Chondrocyte (in vitro differentiated cells): ENCODE measurements at places on chromosomes 1 and 21.
A peak's percentile ranks its signal among the peaks of the same experiment; 100 is the strongest.

DNA sequence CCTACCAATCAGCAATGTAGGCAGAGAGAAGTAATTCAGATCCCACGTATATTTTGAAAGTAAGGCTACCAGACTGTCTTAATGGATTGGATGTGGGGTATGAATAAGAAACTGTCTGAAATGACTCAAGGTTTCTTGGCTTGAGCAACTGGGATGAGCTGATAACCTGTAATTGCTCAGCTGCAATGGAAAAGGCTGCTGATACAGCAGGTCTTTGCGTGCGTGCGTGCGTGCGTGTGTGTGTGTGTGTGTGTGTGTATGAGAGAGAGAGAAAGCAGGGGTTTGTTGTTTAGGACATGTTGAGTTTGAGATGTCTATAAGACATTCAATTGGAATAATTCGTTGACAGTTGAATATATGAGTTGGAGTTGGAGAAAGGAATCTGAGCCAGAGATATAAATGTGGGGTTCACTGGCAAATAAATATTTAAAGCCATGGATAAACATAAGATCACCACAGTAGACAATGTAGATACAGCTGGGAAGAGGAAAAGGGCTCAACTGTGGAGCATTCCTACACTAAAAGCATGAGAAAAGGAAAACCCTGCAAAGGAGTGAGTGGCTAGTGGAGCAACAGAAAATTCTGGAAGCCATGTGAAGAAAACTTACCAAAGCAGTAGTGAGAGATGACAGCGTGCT lies 72.9 kb downstream of the UCHL5 start:
- H3K4me3 ChIP-seq: no peak overlapping the region
- H3K36me3 ChIP-seq: peaks cover 3% of the 10 kb centered on the region
- no peaks in the 10 kb centered on the region for H3K27me3 ChIP-seq
- no peak for DNase-seq
- H3K4me1 ChIP-seq: no peaks in the 10 kb centered on the region

DNA sequence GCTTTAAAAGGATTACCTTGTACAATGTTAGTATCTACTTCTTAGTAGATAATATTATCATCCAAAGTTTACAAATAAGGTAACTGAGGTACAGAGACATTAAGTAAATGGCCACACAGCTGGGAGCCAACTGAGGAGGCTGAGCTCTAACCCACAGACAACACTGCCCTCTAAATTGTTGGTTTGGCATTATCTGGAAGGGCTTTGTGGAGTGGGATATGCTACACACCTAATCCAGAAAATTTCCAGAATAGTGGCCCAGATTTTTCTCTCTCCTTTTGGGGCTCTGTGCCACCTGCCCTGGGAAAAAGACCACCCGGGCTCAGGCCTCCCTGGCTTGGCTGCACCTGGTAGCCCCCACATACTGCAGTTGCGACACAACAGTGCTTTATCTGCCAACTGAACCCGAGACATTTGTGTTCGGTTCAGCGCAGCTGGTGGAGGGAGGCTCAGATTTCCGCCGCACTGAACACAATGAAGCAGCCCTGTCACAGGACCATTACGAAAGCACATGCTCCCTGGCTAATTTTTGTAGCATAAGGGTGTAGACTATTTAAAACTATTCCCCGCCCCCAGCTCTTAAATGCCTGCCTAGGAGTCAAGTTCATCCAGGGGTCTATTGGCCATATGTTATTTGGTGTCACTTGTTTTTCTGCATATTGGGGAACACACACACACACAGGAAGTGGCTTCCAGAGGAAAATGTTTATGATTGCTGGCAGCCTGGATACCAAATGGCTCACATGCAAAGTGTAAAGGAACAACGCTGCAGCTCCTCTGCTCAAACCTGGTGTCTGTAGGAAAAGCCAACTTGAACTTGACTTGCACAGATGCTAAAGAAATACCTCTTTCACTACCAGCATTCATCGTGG lies 92.3 kb upstream of the ESRRG start:
- H3K36me3 ChIP-seq: no peaks in the 10 kb centered on the region
- peaks cover 15% of the 10 kb centered on the region for H3K27me3 ChIP-seq
- no peak for DNase-seq
- no peak overlapping the region for H3K27ac ChIP-seq
- no peaks in the 10 kb centered on the region for H3K4me1 ChIP-seq

DNA sequence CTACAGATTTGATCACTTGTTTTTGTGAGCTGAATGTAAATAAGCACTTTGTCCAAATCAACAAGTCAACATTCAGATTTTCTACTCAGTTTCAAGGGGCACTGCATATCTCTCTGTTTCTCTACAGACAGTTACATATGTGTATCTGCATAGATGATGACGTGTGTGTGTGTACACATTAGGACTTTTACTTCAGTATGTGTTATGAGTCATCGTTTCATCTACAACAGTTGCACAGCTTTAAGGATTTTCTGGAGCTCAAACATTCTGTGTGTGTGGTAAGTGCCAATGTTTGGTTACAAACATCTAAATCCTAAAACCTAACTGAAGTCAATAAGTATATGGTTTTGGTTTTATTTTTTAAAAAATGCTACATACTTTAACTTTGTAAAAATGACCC lies 494.5 kb upstream of the PBX1 start:
- no peak overlapping the region for H3K27ac ChIP-seq
- H3K4me3 ChIP-seq: no peak overlapping the region

- no peaks in the 10 kb centered on the region for H3K36me3 ChIP-seq
- no peak overlapping the region for H3K4me3 ChIP-seq
- no peak for DNase-seq
- no peaks in the 10 kb centered on the region for H3K4me1 ChIP-seq
- H3K27ac ChIP-seq: no peak overlapping the region
These were observed 53.2 kb upstream of the RAB4A start for GRCh38 chr1:229217716-229218115.

DNA sequence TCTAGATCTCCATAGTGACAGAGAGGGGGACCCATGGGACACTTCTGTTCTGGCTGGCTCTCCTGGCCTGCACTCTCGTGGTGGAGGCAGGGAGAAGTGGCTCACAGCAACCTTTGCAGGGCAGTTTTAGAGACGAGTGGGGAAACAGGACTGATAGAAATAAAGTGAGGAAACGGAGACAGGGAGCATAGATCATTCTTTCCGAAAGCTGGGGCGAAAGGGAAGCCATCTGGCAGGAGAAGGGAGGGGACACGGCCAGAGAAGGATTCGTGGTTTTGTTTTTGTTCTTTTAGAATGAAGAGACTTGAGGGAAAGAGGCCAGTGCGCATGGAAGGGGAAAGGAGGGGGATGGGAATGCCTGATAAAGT lies 3.5 kb downstream of the TIE1 start:
- H3K27me3 ChIP-seq: peaks cover 3% of the 10 kb centered on the region
- H3K27ac ChIP-seq: no peak overlapping the region
- no peak overlapping the region for H3K4me3 ChIP-seq
- no peaks in the 10 kb centered on the region for H3K4me1 ChIP-seq
- DNase-seq: peak; percentile 18

DNA sequence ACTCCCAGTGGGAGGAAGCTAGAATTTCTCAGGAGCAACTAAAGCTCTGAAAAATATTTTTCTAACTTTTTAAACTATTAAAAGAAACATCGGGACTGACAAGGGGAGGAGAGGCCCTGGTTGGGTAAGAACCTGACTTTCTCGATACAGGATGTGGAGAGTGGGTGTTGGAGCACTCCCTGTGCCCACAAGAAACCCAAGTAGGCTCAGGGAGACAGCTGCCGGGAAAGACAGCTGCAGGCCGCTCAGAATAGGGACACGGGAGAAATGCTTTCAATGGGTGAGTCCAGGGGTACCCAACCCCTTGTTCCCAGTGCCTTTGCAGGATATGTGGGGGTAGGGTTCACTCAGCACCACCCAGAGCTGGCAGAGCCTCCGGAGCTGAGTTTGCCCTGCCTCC lies 43.6 kb downstream of the PLEKHA6 start:
- H3K27ac ChIP-seq: peak overlapping the region; percentile 25
- no peak overlapping the region for H3K4me3 ChIP-seq
- H3K36me3 ChIP-seq: no peaks in the 10 kb centered on the region
- H3K27me3 ChIP-seq: peaks cover 14% of the 10 kb centered on the region
- no peak for DNase-seq

DNA sequence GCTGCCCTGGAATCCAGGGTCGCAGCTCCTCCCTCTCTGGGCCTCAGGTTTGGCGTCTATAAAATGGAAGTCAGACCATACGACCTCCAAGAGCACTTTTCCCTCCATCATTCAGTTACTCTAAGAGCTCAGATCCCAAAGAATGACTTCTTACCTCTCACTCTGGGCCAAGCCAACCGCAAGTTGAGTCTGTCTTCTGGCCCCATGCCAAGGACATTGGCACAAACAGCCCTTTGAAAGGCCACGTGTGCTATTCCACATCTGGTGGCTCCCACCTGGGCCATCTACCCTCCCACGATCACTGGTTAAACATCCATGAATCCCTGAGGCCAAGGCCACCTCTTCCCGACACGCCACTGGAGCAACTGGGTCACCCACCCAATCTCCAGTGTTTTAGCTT lies 12.4 kb downstream of the SLC2A7 start:
- no peak for DNase-seq
- no peak overlapping the region for H3K27ac ChIP-seq
- H3K4me3 ChIP-seq: no peak overlapping the region
- H3K27me3 ChIP-seq: peaks cover 3% of the 10 kb centered on the region

- H3K4me3 ChIP-seq: no peak overlapping the region
- no peak for DNase-seq
- no peaks in the 10 kb centered on the region for H3K36me3 ChIP-seq
- H3K27ac ChIP-seq: no peak overlapping the region
- no peaks in the 10 kb centered on the region for H3K27me3 ChIP-seq
These were observed 124.7 kb downstream of the HS2ST1 start for GRCh38 chr1:87039096-87039495.

- H3K4me3 ChIP-seq: no peak overlapping the region
- no peak overlapping the region for H3K27ac ChIP-seq
- peaks cover 33% of the 10 kb centered on the region for H3K36me3 ChIP-seq
These were observed 39.6 kb downstream of the F3 start for GRCh38 chr1:94501935-94502334.

DNA sequence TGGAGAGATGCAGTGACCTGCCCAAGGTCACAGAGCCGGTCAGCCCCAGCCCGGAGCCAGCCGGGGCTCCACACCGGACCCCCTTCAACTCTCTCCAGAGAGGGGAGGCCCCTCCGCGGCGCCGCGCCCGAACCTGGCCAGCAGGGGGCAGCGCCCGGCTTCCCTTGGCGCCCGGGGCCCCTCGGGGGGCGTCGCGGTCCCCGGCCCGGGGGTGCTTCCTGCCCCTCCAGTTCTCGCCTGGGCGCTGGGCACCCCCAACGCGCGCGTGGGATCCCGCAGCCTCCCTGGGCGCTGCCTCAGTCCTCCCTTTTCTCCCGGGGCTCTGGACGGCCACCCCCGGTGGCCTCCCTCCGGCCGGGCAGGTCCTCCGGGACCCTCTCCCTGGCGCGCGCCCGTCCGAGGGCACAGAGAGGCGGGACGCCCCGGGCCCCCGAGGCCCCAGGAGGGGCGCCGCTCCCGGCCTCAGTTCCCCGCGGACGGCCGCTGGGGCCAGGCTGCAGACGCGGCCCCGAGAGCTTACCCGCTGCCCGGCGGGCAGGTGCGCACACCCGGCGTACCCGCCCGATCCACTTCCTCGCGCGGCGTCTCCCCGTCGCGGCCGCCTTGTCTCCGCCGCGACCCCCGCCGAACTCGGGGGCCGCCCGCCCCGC lies 406 bp downstream of the HTR1D start:
- no peaks in the 10 kb centered on the region for H3K27me3 ChIP-seq
- peak overlapping the region; percentile 57 for H3K4me3 ChIP-seq
- H3K4me1 ChIP-seq: peaks cover 23% of the 10 kb centered on the region

- DNase-seq: no peak
- H3K36me3 ChIP-seq: no peaks in the 10 kb centered on the region
- H3K27me3 ChIP-seq: peaks cover 5% of the 10 kb centered on the region
- no peak overlapping the region for H3K27ac ChIP-seq
- no peaks in the 10 kb centered on the region for H3K4me1 ChIP-seq
- no peak overlapping the region for H3K4me3 ChIP-seq
These were observed 14.9 kb upstream of the KCNK1 start for GRCh38 chr1:233598891-233599541.

- DNase-seq: peak; percentile 67
- H3K27ac ChIP-seq: no peak overlapping the region
- H3K27me3 ChIP-seq: peaks cover 14% of the 10 kb centered on the region
These were observed 7.6 kb downstream of the LAPTM5 start for GRCh38 chr1:30749691-30750583.

- H3K4me3 ChIP-seq: no peak overlapping the region
- no peaks in the 10 kb centered on the region for H3K27me3 ChIP-seq
- peaks cover 6% of the 10 kb centered on the region for H3K4me1 ChIP-seq
These were observed 497.8 kb upstream of the ADAMTS5 start for GRCh38 chr21:27464648-27465047.

DNA sequence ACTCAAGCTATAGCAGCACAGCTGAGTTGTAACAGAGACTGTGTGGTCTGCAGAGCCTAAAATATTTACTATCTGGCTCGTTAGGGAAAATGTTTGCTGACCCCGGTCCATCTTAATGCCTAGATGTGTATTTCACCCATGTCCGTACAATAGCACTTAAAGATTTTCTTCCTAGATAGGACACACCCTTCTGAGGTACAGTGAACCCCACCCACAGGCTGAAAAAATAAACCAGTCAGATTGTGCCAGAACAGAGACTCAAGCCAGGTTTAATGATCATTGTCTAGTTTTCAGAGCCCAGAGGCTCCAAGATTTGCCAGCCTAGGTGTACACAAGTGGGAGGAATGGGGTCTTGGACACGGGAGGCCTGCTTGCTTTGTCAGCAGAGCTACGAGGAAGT lies 5.6 kb downstream of the AMIGO1 start:
- H3K4me1 ChIP-seq: peaks cover 48% of the 10 kb centered on the region
- no peaks in the 10 kb centered on the region for H3K36me3 ChIP-seq
- no peaks in the 10 kb centered on the region for H3K27me3 ChIP-seq

DNA sequence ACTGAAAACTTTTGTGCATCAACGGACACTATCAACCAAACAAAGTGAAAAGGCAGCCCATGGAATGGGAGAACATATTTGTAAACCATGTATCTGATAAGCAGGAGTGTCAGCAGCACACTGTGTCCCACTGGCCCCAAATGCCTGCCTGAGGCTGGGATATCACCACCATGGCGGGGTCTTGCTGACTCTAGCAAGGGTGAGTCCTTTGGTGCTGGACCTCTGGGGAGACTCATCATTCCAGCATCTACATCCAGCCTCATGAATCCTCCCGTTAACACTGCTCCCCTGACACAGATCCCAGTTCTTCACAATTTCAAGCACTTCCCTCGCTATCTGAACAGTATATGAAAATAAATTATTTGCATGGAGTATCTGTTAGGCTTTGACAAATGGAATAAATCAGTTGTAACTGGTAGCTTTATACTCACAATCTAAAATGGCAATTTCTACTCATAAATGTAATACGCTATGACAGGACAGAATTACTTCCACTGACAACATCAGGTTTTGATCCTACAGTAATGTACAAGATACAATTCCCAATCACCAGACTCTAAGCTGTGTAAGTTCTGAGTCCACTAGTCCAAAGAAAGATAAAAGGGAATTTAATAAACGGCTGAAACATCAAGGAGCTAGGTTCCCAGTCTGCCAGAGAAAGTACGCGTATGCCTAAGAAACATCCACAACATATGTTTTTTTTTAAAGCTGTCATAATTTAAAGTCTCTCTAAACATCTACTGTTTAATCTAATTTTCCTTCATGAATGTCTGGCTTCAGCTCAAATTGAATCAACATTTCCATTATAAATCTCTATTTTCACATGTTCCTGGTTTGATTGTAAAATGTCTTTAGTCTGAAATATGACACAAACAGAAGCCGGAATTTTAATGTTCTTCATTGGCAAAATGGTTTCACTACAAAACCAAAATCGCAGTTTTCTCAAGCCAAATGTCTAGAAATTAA lies 95.1 kb downstream of the SIPA1L2 start:
- peaks cover 50% of the 10 kb centered on the region for H3K4me1 ChIP-seq
- H3K27ac ChIP-seq: no peak overlapping the region
- DNase-seq: no peak
- H3K36me3 ChIP-seq: no peaks in the 10 kb centered on the region
- H3K27me3 ChIP-seq: no peaks in the 10 kb centered on the region
